ENCODE measurements at places on chromosomes 1 and 21. TPM values are rescaled to one million over a fixed set of nuclear protein-coding genes. Genes with fewer than 3 reads are reported as not detected.
A peak's percentile ranks its signal among the peaks of the same experiment; 100 is the strongest.

DNA sequence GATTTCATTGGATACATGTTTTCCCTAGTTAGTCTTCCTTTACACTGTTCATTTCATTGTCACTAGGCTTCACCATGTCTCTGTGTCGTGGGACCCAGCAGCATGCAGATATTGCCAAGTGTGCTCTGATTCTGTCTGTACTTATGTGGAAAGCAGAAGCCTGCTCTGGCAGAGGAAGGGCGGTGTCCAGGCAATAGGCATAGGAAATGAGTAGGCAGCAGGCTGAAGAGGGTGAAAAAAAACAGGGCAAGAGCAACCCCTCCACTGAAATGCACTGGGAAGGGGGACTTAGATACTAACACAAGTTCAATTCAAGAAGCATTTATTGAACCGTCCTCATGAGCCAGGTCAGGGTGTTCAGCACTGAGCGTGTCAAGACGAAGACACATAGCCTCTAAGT lies 85.2 kb upstream of the VAV3 start:
- DNase-seq: no peak

- DNase-seq: peak; percentile 98
Observed at GRCh38 chr1:45953934-45954847, 150.8 kb downstream of the MAST2 start.

DNA sequence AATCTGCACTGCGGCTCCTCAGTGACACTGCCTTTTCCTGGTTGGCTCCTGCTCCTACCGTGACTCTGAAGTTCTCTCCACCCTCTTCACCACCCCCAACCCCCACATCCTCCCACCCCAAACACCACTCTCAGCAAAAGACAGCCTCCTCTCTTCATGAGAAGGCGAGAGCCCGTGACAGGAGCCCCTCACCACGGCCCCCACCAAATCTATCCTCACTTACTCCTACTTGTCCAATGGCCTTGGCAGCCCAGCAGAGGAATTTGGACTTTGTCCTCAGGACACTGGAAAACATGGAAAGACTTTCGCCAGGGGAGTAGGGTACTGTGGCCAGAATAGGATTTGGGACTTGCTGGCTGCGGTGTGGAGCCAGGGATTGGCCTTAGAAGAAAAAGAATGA lies 6.9 kb downstream of the TMEM125 start:
- no peak for DNase-seq

NEK7 gene
- total RNA-seq: 366 TPM

DNA sequence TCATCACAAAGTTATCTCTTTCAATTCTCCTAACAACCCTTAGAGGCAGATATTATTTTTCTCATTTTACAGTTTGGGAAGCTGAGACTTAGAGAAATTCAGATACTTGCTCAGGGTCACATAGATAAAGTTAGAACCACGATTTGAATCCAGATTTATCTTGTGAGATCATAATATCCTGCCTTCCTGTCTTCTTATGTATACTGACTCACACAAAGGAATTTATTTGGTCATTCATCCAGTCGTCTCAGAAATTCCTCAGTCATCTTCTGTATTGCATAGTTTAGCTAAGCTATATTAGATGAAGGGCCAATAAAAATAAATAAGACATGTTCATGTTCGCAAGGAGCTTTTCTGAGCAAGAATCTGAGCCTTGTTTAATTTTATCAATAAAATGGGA lies 35.8 kb upstream of the RUNX1 start:
- peak; percentile 75 for DNase-seq

GRCh38 chr1:215119719-215120365 lies 37.3 kb downstream of the KCNK2 start:
- DNase-seq: peak; percentile 77

- no peak for DNase-seq
Observed at GRCh38 chr1:208866386-208866955, 622.3 kb upstream of the PLXNA2 start.

ZNF648 gene
- total RNA-seq: not detected

RIMKLA gene
- under 0.01 TPM for total RNA-seq

GRCh38 chr21:17786851-17787181 lies 32.3 kb downstream of the C21orf91 start:
- DNase-seq: no peak

- no peak for DNase-seq
Observed at GRCh38 chr1:165787741-165788140, 19.1 kb upstream of the TMCO1 start.

- peak; percentile 18 for DNase-seq
Observed at GRCh38 chr1:158161446-158161845, 19.2 kb upstream of the CD1D start.

DNA sequence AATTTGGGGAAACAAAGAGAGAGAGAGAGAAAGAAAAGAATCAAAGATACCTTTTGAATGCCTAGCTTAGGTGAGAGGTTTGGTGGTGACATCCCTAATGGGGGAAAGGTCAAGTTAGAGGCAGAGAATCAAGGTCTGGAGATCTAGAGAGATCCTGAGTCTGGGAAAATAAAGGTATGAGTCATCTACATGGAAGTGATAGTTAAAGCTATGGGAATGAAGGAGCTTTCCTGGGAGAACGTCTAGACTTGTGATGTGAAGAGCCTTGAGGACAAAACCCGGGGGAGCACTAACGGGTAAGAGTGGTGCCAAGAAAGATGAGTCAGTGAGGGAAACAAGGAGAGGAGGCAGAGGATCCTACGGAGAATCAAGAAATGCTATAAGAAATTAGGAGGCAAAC lies 110.8 kb upstream of the RUNX1 start:
- DNase-seq: peak; percentile 68

- DNase-seq: no peak
Observed at GRCh38 chr1:230807029-230807428, 59.8 kb downstream of the CAPN9 start.

TMED5 gene
- 50.6 TPM for total RNA-seq

GRCh38 chr1:21868482-21868881 lies 56.4 kb downstream of the LDLRAD2 start:
- no peak for DNase-seq

DYNLT4 gene
- total RNA-seq: not detected

OR2T11 gene
- not detected for total RNA-seq

SPRR2B gene
- total RNA-seq: not detected

GRCh38 chr1:15323351-15323988 lies 76.4 kb downstream of the FHAD1 start:
- DNase-seq: peak; percentile 77

- DNase-seq: peak; percentile 6
Observed at GRCh38 chr1:161137881-161138280, 5.4 kb upstream of the DEDD start.

DNA sequence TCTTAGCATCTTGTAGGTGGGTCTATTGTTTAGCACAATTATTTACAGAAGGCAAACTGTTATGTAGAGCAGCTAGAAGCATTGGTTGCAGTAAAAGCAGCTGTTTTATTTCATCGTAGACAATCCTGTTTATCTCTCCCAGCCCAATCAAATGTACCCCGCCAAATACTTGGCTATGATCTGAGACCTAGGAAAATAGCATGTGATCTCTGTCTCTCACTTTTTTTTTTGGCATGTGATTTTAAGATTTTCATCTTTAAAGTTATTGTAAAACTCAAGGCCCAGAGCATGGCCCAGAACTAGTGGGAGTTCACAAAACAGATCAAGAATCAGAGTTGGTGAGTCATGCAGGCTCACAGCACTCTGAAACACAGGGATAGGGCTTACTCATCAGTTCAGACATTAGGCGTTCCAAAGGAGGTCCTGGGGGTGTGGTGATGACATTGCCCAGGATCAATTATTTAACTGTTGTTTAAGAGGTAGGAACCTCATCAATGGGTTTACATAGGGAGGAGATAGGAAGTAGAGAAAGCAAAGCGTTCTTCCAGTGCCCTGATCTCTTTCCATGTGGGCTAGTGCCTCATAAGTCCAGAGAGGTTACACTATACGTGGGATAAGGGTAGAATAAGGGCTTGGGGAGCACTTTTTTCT lies 40.2 kb downstream of the TBX19 start:
- DNase-seq: peak; percentile 85

DNA sequence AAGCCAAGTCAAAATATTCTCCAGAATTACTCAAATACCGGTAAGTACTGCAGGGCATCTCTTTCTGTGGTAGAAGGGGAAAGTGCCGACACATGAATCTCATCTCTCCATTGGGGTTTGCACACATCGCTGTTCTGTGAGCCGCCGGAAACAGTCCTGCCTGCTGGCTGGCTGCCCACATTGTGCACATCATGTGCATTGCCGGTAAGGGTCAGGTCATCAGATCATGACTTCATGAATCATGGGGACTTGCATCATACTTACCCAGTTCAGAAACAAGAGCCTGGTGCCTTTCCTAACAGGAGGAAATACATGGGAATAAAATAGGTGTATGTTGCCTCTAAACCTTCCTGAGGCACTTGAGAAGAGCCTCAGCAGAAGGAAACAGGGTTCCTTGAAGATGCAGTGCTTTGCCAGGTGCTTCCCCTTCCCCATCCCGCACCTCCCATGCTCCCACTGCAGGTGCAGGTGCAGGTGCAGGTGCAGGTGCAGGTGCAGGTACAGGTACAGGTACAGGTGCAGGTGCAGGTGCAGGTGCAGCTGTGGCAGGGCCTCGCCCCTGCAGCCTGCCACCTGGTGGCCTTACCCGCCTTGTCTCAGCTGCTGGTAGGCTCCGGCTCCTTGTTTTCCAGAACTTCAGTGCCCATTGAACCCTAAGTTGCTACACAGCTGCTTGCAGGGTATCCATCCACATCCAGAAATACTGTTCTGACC lies 26.5 kb downstream of the GPR137B start:
- peak; percentile 81 for DNase-seq

PAQR6 gene
- total RNA-seq: 0.43 TPM

DNA sequence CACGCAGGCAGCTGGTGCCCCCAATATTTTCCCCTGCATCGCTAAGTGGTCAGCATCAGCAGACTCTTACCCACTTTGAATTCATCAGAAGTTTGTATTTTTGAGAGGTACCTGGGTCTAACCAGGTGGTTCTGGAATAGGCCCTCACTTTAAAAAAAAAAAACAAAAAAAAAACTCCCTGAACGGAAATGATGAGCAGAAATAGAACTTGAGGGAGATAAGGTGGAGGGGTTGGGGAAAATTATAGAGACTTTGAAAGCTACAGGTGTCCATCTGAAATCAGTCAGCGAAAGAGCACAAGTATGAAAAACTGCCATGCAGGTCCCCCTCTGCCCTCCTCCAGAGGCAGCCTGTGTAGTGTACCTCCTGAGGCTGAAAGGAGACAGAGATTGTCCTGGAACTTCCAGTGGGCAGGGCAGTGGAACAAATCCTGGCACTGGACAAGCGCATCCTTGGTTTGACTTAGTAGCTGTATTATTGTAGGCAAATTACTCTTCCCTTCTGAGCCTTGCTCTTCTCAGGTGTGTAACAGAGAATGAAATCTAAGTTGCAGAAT lies 1.2 kb downstream of the SLAMF7 start:
- DNase-seq: no peak

TLCD4 gene
- 0.86 TPM for total RNA-seq

- DNase-seq: peak; percentile 95
Observed at GRCh38 chr1:8702850-8703810, 114.3 kb downstream of the RERE start.
